ENCODE measurements at places on chromosomes 4 and X. TPM values are rescaled to one million over a fixed set of nuclear protein-coding genes. Genes with fewer than 3 reads are reported as not detected.

The FRAS1 gene
- total RNA-seq = 4.9 TPM

The TRIM61 gene
- total RNA-seq = 0.96 TPM

The PRR32 gene
- total RNA-seq = not detected

The HS3ST1 gene
- total RNA-seq = 1.6 TPM

The BBS7 gene
- 14.7 TPM for total RNA-seq
